ENCODE measurements at places on chromosomes 1 and 21.

- DNase-seq = no peak
These were observed 54.9 kb upstream of the WASF2 start for GRCh38 chr1:27544834-27545233.

GRCh38 chr1:165436994-165437393, 7.9 kb downstream of the RXRG start:
- DNase-seq = no peak

GRCh38 chr1:153422450-153423068, 6.2 kb downstream of the S100A7A start:
- no peak for DNase-seq

- no peak for DNase-seq
These were observed 22.5 kb upstream of the GBP5 start for GRCh38 chr1:89295187-89295586.

GRCh38 chr1:93374334-93375106, 28.8 kb downstream of the DR1 start:
- DNase-seq = no peak

DNA sequence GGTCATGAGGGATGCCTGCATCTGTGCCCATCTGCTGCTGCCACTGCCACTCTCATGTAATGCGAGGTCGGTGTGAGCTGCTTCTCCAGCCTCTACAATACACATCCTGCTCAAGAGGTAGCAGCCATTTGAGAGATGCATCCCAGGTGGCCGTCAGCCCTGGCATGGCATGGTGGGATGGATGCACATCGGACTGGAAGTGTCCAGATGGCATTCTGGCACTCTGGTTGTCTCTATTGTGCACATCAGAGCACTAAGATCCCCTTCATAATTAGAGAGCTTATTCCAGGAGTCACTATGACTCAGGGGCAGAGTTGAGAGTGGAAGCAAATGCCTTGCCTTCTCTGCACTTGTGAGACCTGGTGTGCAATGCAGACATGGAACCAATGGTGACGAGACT, 3.8 kb downstream of the STRIP1 start:
- DNase-seq = no peak

DNA sequence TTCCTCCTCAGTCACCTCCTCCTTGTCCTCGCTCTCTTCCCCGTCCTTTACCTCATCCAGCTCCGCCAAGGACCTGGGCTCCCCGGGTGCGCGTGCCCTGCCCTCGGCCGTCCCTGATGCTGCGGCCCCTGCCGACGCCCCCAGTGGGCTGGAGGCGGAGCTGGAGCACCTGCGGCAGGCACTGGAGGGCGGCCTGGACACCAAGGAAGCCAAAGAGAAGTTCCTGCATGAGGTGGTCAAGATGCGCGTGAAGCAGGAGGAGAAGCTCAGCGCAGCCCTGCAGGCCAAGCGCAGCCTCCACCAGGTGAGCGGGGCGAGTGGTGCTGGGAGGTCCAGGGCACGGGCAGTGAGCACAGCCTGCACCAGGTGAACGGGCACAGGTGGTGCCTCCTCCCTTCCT, 76.2 kb downstream of the SKI start:
- DNase-seq = no peak

DNA sequence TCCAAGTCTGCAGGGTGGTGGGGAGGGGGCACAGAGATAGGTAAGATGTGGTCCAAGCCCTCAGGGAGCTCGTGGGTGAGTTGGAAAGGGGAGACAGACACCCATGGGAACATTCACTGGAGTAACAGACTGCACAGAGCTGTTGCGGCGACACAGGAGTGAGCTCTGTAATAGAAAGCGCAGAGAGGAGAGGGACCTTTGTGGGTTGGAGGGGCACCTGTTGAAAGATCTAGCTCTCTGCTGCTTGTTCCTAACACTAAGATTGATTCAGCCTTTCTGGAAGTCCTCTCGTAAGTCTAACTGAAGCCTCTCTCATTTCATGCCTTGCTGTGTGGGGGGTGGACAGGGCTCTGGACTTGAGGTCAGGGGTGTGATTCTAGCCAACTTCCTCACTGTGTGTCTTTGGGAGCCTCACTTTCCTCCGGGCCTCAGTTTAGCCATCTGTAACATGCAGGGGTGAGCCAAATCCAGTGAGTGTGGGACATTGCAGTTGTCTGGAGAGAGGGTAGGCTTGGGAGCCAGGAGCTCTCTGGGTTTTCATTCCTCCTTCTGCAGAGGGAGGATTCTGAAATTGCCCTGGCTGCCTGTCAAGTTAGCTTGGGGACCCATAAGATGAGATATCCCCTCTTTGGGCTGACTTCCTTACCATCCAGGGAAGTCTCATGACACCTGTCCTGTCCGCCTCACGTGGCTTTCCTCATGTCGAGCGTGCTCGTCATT, 2.0 kb upstream of the ACOT11 start:
- no peak for DNase-seq

GRCh38 chr1:115314765-115315164, 23.3 kb downstream of the NGF start:
- no peak for DNase-seq

DNA sequence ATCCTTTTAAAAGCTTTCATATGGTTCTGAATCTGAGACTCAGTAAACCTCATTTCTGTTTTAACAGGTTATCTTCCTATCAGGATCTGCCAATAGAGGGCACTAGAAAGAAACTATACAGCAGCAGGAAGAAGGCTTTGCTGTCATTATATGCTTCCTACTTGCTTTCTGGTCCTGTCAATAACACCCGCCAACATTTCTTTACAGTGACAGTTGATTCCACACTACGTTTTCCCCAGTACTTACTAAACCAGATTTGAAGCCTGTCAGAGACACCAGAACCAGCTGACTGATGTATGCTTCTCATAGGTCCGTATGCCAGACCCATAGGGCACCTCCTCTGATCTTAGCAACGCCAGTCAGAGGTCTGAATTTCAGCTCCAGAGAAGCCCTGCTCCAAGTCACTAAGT, 341.0 kb upstream of the NEGR1 start:
- DNase-seq = no peak

GRCh38 chr1:9417695-9418094, 121.6 kb upstream of the SLC25A33 start:
- no peak for DNase-seq

DNA sequence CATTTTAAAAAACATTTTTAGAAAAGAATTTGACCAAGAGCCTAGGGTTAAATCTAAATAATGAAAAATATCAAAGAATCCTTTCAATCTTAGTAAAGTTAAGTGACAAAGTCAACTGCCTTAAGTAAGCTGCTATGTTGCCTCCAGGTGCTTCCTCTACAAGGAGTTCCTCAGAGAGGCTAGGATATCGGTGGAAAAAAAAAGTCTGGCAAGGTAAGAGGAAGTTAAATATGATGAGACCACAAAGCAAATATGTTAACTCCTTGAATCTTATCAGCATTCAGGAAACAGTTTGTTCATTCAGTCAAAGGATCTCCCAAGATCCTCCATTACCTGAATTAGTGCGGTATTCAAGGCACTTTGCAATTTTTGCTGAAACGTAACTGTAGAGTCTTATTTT, 563.5 kb downstream of the PTPRC start:
- DNase-seq = no peak

GRCh38 chr1:201646411-201647022, 107.6 kb downstream of the NAV1 start:
- no peak for DNase-seq

GRCh38 chr1:45172005-45172404, 34.4 kb downstream of the ZSWIM5 start:
- DNase-seq = no peak

DNA sequence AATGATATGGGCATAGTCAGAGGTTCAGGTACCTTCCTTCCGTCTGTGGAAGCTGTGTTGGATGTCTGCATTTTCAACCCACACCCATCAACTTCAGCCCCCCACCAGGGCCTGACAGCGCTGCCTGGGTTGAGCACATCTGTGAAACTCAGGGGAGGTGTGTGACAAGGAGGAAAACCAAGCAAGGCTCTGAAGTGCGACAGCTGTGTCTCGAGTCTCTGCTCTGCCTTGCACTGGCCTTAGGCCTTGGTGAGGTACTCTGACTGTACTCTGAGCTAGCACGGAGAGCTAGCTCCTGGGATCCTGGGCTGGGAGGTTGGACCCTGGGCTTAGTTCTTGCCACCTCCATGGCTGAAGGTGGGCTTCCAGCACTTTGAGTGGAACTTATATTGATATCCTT, 9.1 kb downstream of the VANGL2 start:
- no peak for DNase-seq

- no peak for DNase-seq
These were observed 213.3 kb downstream of the TRABD2B start for GRCh38 chr1:47783638-47784496.

GRCh38 chr1:9687874-9688582, 36.5 kb downstream of the PIK3CD start:
- no peak for DNase-seq

GRCh38 chr1:198775606-198776005, 136.8 kb downstream of the PTPRC start:
- DNase-seq = no peak

DNA sequence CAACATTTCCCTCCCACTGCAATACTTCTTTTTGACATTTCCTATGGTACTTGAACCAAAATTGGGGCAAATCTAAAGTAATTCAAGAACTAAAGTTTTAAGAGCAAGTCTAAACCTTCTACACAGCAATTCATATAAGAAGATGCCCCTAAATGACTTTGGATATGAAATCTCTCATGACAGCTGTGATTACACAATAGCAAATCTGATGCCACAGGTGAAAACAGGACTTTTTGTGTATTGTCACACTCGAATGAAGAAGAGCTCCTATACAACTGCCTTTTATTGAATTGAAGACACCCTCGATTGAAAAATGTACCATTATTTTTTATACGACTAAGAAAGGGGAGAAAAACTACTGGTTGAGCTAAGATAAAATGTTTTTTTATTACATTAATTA, 59.6 kb upstream of the DYNLT5 start:
- no peak for DNase-seq

GRCh38 chr1:64006276-64007051, 197.0 kb upstream of the UBE2U start:
- no peak for DNase-seq

DNA sequence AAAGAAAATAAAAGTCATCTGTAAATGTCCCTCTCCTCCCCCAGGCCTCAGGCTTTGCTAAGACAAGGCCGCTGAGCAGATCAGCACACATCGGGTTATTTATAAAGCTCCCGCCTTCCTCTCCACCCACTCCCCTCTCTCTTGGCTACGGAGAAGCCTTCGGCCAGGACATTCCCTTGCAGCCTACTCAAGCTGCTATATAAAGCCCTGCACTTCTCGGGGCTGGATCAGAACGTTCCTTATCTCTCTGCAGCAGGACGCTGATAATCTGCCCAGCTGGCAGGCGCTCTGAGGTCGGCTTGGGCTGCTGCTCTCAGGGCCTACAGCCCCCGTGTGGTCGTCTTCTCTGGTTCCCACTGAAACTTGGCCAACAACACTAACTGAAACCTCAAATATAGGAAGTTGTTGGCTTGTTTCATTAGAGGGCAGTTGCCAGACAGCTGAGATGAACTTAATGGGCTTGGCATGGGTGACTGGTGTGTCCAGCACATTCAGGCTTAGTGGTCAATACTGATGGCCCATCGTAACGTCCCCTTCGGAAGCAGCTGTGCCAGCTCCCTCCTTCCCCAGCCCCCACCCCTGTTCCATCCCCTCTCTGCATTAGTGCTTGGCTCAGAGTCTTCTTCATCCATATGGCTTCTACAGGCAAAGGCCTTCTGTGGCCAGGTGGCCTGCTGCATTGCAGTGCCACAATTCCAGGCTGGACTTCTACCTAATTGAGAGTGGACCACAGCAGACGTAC, 64.6 kb downstream of the IER5 start:
- no peak for DNase-seq

DNA sequence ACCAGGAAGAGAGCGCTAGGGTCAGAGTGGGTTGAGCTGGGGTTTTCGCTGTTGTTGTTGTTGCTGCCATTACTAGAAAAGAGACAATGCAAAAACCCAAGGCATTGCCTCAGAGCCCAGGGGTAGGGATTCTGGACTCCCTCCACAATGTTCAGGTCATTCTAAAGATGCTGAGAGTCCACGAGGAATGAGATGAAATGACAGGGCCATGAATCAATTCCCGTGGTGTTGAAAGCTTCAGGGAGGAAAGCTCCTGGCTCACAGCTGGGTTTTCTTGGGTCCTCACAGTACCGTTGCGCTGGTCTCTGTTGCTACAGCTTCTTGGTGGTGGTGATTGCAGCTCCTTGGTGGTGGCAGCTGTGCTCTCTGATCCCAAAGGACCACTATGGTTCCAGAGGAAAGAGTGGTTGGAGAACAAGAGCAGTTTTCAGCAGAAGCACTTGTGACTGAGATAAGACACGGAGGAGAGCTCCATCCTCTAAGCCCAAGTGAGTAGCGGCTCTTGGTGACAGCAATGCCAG, 58.2 kb downstream of the ETS2 start:
- no peak for DNase-seq

GRCh38 chr1:58755468-58755872, 28.4 kb downstream of the JUN start:
- no peak for DNase-seq

GRCh38 chr21:42400525-42400924, 3.2 kb upstream of the UBASH3A start:
- no peak for DNase-seq

GRCh38 chr1:2974701-2975301, 46.5 kb upstream of the ACTRT2 start:
- no peak for DNase-seq

- no peak for DNase-seq
These were observed 249.0 kb downstream of the SETD4 start for GRCh38 chr21:35811191-35811806.

DNA sequence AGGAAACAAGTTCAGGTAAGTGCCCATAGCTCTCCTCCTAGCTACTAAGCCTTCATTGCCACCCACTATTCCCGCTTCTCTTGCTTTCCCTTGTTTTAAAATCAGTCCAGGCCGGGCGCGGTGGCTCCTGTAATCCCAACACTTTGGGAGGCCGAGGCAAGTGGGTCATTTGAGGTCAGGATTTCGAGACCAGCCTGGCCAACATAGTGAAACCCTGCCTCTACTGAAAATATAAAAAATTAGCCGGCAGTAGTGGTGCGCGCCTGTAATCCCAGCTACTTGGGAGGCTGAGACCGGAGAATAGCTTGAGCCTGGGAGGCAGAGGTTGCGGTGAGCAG, 4.4 kb upstream of the CTTNBP2NL start:
- DNase-seq = no peak

- DNase-seq = no peak
These were observed 329.3 kb downstream of the BARHL2 start for GRCh38 chr1:90387805-90388204.

DNA sequence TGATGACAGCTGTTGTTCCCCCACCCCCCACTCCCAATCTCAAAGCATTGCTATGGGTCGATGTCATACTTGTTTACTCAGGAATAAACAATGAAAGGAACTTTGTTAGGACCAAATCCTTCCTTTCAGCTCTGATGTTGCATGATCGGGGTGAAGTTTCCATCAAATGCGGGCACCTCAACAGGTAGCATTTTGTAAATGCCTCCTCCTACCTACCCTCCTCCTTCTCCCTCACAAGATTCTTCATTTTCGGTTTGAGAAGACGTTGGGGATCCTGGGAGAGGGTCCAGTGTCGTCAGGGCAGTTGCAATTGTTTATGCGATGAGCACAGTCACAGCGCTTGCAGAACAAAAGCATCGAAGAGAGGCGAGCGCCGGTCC, 758 bp upstream of the HUNK start:
- DNase-seq = no peak

GRCh38 chr1:151132335-151133017, 14.0 kb downstream of the SEMA6C start:
- DNase-seq = no peak

- DNase-seq = no peak
These were observed 184.1 kb downstream of the RASAL2 start for GRCh38 chr1:178277793-178278530.

- no peak for DNase-seq
These were observed 24.9 kb downstream of the CSMD2 start for GRCh38 chr1:34140011-34140676.

- no peak for DNase-seq
These were observed 207.5 kb downstream of the MATN1 start for GRCh38 chr1:30515755-30516484.

Measured in NCI-H187 (cell line).